Right kidney (tissue), 9 donors: ENCODE measurements at places on chromosomes 5 and 9.

- DNase-seq = no peak
These were observed 1.7 kb upstream of the TOR4A start for GRCh38 chr9:137275588-137276472.

DNA sequence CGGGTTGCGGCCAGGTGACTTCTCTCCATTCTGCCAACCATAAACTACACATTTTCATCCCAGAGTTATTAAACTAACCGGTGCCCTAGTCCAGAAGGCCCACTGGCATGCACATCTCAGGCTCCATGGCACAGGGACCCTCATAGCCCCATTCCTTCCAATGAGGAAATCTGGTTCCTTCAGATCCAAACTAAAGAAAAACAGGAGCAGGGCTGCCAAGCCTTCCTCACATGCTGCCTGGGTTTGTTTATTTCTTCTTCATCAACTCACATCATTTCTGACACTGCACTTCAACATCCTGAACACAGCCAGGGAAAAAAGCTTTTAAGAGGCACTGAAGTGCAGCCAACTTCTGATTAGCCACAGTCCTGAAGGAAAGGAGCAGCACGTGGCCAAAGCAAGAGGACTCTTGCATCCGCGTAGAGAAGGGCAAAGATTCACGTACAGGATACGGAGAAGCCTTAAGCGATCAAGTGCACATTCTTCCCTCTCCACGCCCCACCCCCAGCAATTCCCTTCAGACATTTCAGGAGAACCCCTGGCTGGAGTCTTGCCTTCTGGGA is 22.5 kb downstream of the LHFPL2 start:
- DNase-seq = no peak

GRCh38 chr9:114114364-114114763 is 15.3 kb upstream of the KIF12 start:
- no peak for DNase-seq

- DNase-seq = no peak
These were observed 120.8 kb upstream of the ZNF608 start for GRCh38 chr5:124867137-124867704.

GRCh38 chr5:118793091-118793490 is 195.3 kb downstream of the DTWD2 start:
- no peak for DNase-seq

- no peak for DNase-seq
These were observed 480.2 kb downstream of the CAAP1 start for GRCh38 chr9:26412446-26412845.

GRCh38 chr9:99139868-99140267 is 35.0 kb downstream of the TGFBR1 start:
- DNase-seq = no peak

GRCh38 chr5:1317921-1318565 is 23.2 kb upstream of the TERT start:
- DNase-seq = no peak

GRCh38 chr9:3794635-3795034 is 268.8 kb upstream of the RFX3 start:
- no peak for DNase-seq

- no peak for DNase-seq
These were observed 18.8 kb upstream of the PRLR start for GRCh38 chr5:35248843-35249780.

- no peak for DNase-seq
These were observed 43.4 kb upstream of the ZNF366 start for GRCh38 chr5:72550595-72550994.

DNA sequence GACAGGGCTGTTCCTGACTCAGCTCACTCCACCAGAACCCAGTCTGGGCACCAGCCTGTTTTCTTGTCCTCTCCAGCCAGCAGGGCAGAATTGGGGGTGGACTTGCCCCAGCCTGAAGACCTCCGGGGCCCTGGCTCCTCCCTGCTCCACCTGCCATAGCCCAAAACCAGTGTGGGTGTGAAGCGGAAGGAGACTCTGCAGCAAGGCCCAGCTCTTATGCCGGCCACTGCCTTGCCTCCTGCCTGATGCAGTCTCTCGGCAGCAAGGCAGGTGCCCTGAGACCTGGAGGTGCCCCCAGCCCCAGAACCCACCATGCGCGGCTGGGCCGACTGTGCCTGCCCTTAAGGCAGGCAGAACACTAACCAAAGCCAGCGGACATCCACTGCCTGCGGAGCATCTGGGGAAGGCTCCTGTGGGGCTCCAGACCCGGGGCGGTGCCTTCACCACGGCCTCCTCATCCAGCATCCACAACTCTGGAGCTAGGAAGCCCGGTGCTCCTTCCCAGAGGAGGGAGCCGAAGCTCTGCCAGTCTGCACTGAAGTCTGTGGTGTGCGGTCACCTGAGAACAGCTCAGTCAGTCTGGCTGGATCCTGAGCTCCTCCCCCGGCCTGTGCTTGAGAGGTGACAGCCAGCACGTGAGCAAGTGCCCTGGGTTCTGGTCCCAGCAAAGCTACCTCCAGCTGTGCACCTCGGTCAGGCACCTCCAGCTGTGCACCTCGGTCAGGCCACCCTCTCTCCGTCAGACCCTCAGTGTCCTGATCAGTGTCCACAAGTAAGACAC is 116.7 kb downstream of the ADAMTS2 start:
- peak; percentile 26 for DNase-seq

DNA sequence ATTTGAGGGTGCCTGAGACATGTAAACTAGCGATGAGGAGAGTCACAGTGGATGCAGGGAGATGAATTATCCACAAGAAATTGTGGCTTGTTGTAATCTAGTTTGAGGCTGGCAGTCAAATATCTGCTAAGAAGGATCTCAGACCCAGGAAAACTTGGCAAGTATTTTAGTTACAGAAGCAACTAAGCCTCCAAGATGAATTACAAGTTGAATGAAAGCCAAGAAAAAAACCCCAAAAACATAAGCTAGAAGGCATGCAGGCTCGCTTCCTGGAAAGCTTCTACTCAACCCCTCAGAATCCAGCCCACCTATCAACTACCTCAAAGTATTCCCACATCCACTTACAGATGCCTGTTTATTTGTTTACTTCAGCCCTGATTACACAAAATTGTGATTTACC is 696.9 kb downstream of the MAT2B start:
- no peak for DNase-seq

DNA sequence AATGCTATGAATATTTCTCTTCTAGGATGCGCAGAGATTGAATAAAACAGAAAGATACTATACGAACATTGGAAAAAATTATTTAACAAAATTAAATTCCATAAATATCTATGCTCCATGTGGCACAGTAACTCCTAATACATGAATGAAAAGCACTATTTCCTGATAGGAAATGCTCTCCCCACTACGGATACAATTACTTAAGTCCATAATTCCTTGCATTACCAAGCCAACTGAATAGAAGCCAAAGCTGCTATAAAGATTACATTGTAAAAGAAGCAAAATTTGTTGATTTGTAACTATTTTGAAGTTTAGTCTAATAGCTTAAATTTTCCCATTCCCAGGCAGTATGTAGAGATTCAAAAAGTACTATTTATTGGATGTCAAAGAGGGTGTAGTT is 61.8 kb upstream of the SNX2 start:
- DNase-seq = no peak

DNA sequence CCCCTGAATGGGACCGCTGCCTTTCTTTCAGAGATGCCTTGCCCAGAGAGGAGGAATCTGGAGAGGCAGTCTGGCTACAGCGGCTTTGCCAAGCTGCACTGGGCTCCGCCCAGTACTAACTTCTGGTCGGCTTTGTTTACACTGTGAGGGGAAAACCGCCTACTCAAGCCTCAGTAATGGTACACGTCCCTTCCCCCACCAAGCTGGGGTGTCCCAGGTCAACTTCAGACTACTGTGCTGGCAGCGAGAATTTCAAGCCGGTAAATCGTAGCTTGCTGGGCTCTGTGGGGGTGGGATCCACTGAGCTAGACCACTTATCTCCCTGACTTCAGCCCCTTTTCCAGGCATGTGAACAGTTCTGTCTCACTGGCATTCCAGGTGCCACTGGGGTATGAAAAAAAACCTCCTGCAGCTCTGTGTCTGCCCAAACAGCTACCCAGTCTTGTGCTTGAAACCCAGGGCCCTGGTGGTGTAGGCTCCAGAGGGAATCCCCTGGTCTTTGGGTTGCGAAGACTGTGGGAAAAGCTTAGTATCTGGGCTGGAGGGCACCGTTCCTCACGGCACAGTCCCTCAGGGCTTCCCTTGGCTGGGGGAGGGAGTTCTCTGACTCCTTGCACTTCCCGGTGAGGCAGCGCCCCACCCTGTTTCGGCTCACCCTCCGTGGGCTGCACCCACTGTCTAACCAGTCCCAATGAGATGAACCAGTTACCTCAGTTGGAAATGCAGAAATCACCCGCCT is 171.2 kb downstream of the CWC27 start:
- DNase-seq = no peak

GRCh38 chr9:40913096-40913719 is 215.3 kb downstream of the FOXD4L6 start:
- no peak for DNase-seq

DNA sequence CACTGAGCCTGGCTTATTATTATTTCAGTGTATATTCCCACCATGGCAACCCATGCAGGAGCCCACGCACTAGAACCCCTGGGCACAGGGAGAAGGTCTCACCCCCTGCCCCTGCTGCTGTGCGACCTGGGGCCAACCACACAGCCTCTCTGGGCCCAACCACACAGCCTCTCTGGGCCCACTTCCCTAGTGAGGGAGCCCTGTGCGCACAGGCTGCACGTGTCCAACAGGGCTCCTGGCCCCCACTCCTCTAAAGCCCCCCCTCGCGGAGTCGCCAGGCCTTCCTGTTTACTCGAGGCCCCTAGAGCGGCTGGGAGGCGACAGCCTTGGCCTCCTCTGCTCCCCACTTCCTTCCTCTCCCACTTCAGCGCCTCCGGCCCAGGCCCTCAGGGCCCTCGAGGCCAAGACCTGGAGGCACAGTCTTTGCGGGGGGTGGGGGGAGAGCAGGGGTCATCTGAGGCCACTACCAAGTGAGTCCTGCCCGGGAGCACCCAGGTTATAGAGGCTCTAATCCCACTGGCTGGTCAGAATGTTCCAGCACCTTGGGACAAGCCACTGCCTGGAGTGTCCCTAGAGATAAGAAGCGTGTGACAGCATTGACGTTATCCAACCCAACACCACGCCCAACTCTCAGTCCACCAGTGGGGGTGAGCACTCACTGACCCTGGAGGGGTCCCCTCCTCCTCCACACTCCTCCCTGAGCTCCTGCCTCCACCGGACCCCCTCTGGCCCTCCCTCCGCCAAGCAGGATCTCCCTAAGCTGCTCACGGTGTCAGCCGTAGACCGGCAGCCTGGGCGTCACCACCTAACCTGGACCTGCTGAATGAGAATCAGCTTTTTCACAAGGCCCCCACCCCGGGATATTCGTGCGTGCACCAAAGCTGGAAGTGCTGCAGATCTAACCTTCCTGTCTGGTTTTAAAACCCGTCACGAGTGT is 7.9 kb upstream of the ENG start:
- no peak for DNase-seq

GRCh38 chr9:137272241-137273094 is 5.1 kb upstream of the TOR4A start:
- DNase-seq = no peak

GRCh38 chr9:130824643-130825350 is 10.3 kb upstream of the ABL1 start:
- DNase-seq = peak; percentile 74

- no peak for DNase-seq
These were observed 65.7 kb upstream of the EQTN start for GRCh38 chr9:27362447-27363210.

GRCh38 chr5:67021031-67021430 is 175.6 kb downstream of the CD180 start:
- no peak for DNase-seq

DNA sequence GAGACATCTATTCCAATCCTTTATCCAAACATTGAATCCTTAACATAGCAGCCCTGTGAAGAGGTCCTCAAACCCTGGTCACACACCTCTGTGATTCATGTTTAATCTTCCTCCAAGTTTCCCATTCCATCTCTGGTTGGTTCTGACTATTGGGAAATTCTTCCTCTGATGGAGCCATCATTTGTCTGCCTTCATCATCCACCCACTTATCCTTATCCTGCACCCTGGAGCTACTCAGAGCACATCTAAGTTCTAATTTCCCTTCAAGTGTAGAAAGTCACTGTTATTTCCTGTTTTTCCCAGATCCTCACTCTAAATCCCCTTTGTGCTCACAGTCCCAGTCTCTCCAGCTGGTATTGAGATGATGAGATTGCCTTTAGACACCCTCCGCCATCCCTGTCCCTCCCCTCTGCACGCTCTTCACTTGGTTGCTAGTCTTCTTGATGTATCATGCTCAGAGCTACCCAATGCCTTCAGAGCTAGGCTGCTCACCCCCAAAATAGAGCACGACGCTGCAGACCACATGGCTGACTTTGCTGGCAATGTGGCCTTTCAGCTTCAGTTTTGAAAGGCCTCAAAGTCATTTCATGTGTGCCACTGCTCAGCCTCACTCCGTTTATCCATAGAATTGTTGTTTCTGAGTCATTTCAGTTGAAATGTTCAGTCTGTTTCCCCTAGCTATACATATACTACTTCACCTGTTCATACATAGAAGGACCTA is 154.3 kb downstream of the PALM2AKAP2 start:
- DNase-seq = no peak

- no peak for DNase-seq
These were observed 242.2 kb upstream of the ACTBL2 start for GRCh38 chr5:57724836-57725235.

- no peak for DNase-seq
These were observed 24.6 kb downstream of the LAMC3 start for GRCh38 chr9:131033269-131034224.

- DNase-seq = no peak
These were observed 80.6 kb downstream of the WNK2 start for GRCh38 chr9:93264338-93265125.

DNA sequence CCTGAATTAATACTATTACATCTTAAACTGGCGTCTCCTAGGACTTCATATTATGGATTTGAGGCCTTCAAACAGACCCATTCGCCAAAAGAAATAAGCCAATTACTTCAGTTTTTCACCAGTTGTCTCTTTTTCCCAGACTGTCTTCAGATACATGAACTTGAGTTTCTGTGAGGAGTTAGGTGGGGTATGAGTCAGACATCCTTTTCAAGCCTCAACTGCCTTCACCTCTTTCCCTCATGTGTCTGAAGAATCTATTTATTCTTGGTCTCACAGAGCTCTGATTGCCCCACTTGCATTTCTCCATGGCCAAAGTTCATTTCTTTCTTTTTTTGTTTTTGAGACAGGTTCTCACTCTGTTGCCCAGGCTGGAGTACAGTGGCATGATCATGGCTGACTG is 12.5 kb downstream of the WNT8A start:
- DNase-seq = no peak
